ENCODE measurements at places on chromosomes 16 and 17.
A peak's percentile ranks its signal among the peaks of the same experiment; 100 is the strongest.

GRCh38 chr17:37479025-37479424 is 10.7 kb upstream of the DUSP14 start:
- no peak for DNase-seq

- no peak for DNase-seq
Observed at GRCh38 chr16:7888411-7888810, 555.8 kb downstream of the RBFOX1 start.

DNA sequence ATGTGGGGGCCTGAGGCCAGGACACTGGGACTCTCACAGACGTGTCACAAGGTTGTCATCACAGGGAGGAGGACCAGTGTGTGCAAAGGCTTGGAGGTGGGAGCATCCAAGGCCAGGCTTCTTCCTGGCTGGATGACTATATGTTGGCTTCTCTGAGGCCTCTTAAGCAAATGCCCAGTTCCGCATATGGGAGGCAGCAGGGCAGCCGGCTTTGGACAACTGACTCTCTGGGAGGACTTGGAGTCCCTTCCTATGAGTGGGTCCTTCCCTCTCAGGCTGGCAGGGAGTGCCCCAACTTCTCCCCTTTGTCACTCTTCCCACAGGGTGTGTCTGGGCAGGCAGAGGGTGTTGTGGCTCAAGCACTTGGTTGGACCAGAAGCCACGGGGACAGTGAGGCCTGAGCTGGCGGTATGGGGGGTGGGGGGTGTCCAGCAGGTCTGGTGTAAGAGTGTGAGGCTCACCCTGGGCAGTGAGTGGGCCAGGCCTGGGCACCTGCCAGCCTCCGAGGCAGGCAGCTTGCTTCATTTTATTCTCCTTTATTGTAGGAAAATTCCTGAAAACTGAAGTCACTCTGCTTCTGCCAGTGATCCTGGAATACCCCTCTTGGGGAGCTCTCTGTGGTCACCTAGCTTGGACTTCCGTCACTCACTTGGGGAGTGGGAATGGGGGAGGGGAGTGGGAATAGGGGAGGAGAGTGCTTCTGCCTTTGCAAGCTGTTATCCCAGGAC is 14.9 kb downstream of the ADGRG1 start:
- DNase-seq = peak; percentile 71

GRCh38 chr17:81282141-81282540 is 13.0 kb downstream of the SLC38A10 start:
- DNase-seq = no peak

DNA sequence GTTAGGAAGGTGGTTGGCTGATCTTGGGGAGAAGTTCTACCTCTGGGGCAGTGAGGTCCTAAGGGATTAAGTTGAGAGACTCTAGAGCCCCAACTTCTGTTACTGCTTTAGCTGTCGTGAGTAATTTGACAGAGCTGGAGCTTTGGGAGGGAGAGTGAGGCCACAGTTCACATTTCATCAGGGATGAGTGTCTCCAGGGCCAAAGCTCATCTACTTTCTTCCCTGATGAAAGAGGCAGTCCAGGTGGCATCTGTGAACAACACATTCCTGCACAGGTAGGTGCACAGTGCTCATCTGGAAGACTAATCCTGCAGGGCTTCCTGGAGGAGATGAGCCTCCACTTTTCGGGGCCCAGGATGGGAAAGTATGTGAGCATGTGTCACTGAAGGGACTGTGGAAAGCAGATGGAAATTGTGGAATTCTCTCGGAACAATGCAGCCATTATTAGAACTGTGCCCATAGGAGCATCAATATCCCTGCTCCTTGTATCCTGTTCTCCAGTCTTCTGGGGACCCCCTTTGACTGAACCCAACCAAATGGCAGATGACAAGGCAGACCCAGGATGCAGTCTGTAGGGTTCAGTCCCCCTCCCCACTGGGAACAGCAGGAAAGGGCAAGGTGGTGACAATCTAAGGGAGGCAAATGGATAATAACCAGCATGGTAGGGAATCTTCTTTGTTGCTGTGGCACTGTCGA is 9.0 kb downstream of the DYNLL2 start:
- no peak for DNase-seq

DNA sequence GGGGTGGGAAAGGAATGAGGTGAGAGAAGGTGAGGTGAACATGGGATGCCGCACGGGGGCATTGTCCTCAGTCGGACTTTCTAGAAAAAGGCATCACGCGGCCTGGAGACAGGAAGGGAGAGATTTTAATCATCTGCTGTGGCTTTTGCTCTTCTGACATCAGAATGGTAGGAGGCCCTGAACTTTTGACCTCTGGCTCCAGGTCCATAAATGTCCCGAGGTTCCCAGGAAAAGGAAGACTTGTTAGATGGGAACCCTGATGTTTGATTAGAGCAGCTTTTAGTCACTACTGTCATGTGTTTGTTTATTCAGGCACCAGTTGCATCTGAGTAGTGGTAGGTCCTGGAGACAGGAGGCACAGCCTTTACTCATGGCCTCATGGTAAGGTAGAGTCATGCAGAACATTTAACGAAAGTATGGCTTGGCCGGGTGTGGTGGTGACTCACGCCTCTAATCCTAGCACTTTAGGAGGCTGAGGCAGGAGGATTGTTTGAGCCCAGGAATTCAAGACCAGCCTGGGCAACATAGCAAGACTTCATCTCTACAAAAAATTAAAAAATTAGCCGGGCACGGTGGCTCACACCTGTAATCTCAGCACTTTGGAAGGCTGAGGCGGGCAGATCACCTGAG is 203.1 kb downstream of the MSI2 start:
- DNase-seq = peak; percentile 55

DNA sequence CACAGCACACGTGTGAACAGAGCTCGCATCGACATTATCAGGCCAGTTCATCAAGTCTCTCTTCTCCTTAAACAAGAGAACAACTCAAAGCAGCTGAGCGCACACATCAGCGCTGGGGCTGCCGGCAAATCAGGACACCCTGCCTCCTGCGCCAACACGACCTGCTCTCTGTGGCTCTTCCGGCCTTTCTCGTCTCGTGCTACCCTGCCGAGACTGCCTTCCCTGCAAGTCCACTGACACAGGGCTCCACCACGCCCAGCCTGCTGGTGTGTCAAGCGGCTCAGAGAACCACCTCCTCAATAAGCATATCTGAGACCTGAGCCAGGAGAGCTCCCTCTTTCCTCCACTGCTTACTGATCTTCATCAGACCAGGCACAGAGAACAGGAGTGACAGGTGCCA is 96.9 kb downstream of the ZNF778 start:
- DNase-seq = no peak

DNA sequence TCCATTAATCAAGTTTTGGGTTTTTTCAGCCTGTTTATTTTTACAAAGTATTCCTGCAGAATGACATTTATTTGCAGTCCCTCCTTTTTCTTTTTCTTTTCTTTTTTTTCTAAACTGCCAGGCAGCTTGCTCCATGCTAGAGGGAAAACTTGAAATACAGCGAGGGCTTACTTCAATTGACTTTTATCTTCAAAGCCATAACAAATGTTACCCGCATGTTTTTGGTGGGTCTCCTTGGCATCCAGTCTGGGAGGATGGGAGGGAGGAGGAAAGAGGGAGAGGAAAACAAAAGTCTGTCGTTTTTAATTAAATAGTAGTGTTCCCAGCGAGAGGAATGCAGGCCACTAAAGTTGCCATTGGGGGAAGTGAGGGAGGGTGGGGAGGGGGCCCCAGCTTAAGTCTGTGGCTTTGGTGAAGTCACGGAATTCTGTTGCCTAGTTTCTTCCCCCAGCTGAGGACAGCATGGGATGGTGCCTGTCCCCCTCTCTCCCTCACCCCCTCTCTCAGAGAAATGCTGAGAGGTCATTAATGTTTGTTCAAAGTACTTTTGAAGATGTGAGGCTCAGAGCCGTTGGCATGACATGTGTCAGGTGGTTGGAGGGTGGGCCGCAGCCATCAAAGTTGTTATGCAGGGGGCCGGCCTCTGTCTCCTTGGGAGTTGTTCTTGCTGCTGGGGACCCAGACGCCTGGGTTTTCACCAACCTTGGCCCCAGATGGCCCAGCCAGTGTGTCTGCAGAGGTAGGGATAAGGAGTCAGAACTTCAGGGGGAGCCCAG is 2.9 kb downstream of the NKD1 start:
- no peak for DNase-seq

- DNase-seq = no peak
Observed at GRCh38 chr16:66170989-66171388, 195.5 kb upstream of the CDH5 start.

GRCh38 chr17:40306395-40306794 is 2.6 kb upstream of the RARA start:
- no peak for DNase-seq

DNA sequence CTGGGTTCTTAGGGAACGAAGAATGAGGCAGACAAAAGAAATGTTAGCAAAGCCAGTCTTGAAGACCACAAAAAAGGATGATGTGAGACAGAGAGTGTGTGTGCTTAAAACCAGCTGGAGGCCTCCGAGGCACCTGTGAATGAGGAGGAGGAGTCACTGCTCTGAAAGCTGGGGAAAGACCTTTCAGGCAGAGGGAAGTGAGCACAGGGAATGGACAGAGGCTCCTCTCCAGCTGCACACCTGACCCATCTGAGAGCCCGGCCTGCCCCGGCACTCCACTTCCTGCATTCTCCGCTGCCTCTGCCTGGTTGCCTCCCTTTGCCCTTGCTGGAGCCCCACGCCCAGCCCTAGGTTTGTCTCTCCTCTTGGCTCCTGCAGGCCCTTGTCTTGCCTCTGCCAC is 55.2 kb upstream of the SREBF1 start:
- DNase-seq = no peak

DNA sequence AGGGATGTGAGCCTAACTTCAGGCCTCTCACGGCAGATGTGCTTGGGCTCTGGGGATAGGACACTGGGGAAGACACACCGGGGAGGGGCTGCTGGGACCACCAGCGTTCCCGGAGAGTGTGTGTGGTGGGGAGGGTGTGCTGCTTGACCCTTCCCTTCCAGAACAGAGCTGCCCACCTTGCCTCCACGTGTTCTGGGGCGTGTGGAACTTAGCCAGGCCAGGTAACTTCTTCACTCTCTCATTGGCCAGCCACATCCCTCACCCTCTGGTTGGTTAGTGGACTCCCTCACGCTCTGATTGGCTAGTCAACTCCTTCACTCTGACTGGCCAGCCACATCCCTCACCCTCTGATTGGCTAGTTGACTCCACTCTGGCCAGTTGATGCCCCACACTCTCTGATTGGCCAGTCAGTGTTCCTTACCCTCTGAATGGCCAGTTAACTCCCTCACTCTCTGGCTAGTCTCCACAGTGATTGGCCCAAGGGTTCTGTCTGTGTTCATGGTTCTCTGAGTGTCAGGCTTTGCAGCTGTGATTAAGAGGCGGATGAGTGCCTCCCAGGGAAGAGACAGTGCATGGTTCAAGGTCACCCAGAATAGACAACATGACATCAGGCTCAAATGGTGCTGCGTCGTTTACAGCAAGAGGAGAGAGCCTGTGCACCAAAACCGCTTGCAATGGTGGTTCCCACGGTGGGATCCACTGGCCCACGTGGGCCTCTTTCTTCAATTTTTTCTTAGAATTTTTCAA is 10.0 kb downstream of the TMEM235 start:
- no peak for DNase-seq

DNA sequence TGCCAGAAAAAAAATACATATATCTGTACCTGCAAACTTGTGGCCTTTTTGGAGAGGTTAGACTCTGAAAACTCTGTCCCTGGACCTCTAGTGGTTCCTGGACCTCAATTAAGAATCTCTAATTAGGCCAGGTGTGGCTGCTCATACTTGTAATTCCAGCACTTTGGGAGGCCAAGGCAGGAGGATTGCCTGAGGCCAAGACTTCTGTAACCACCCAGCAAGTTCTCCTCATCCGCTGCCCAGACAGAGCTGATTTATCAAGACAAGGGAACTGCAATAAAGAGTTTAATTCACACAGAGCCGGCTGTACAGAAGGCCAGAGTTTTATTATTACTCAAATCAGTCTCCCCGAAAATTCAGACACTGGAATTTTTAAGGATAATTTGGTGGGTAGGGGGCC is 4.2 kb downstream of the ASPA start:
- no peak for DNase-seq

GRCh38 chr16:57794849-57795430 is 7.4 kb downstream of the KIFC3 start:
- no peak for DNase-seq

DNA sequence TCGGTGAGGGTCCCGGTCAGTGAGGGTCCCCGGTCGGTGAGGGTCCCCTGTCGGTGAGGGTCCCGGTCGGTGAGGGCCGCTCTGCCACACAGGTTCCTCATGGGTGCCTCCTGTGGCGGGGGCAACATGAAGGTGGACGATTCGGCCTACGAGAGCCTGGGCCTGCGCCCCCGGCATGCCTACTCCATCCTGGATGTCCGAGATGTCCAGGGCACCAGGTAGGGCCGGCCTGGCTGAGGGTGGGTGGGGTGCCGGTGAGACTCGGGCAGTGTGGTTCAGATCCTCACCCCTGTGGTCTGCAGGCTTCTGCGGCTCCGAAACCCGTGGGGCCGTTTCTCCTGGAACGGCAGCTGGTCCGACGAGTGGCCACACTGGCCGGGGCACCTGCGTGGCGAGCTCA is 9.0 kb upstream of the PRR35 start:
- no peak for DNase-seq

GRCh38 chr16:1620391-1620790 is 8.2 kb downstream of the CRAMP1 start:
- DNase-seq = no peak
